ENCODE measurements at places on chromosomes 12 and 14.

- DNase-seq = no peak
Measured at GRCh38 chr12:3837049-3837448, 36.1 kb downstream of the PARP11 start.

GRCh38 chr12:120093592-120094355 lies 22.8 kb downstream of the RAB35 start:
- DNase-seq = no peak

DNA sequence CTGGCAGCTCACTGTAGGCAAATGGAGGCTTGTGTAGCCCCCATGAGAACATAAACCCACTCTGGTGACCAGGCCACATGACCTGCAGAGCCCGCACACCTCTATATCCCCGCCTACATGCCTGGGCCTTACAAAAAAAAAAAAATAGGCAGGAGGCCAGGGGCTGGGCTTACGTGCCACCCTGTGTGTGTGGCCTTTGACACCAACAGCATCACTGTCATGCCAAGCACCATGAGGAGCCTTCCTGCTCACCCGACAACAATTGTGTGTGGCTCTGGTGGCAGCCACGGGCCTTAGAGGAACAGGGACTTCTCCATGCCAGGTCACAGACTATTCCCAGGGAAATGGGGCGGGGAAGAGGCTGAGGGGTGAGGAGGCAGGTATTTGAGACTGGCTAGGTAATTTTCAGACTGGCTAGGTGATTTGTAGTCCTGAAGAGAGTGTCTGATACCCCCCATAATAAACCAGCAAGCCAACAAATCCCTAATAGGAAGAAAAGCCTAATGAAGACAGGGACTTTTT lies 140.0 kb downstream of the DPF3 start:
- DNase-seq = no peak

DNA sequence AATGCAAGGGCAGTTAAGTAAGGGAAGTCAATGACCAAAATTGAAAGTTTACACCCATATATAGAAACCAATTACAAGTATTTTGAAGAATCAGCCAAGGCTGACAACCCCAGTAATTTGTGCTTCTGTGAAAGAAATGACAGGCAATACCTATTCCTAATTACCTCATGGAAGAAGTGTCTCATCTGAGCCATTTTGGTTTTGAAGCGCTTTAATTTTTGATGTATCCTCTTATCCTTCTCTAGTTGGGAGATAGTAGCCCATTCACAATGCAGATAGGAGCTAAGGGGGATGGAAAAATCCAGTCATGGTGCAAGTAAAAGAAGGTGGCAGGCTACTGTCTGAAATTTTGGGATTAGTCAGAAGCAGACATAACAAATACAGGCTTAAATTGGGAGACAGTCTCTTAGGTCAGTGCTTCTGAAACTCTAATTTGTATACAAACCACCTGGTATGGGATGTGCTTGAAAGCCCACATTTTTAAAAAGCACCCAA lies 30.4 kb upstream of the SUPT16H start:
- DNase-seq = no peak

DNA sequence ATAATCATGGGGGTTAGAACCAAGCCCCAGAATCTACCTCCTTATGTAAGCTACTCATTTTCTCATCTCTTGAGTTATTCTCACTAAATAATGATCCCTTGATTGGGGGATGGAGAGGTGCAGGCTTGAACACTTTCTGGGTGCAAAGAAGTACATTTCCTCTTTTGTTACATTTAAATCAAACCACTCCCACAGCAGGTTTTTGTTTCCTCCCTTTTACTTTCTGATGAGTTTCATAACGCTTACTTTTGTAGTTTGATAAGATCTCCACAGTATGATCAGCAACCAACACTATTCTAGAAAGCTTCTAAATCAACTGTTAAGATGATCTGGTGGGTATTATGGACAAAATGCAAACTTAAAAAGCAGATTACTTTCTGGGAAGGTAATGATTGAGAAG lies 20.5 kb downstream of the VCPKMT start:
- no peak for DNase-seq

- DNase-seq = no peak
Measured at GRCh38 chr14:44886860-44887595, 74.7 kb downstream of the KLHL28 start.

DNA sequence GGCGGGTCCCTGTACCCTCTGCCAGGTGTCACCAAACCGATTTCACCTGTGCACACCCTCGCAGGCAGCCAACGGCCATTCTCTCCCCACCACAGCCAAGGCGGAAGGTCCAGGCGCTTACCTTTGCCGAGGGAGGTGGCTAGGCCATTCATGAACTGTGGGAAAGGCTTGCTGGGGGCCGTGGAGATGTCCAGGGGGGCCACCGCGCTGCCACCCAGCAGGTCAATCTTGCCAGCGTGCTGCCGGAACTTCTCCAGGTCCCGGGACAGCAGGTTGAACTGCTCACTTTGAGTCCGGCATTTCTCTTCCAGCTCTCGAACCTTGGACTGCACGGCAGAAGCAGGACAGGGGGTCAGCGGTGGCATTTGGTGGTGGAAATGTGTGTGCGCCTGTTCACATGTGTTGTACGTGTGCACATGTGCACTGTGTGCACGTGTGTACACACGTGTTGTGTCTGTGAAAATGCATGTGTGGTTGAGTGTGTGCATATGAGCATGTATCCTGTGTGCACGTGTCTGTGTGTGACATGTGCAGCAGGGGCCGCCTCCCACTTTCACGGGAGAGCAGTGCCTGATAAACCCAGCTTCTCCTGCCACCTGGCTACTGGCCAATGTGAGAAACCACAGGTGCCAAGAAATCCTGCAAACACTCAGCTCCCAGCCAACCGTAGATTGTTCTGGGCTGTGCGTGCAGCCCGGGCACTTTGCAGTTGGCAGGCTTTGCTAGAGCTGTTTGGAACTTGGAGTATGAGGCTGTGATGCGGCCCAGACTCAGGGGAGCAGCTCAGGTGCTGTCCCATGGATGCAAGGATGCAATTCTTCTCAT lies 118.9 kb downstream of the PIWIL1 start:
- no peak for DNase-seq

DNA sequence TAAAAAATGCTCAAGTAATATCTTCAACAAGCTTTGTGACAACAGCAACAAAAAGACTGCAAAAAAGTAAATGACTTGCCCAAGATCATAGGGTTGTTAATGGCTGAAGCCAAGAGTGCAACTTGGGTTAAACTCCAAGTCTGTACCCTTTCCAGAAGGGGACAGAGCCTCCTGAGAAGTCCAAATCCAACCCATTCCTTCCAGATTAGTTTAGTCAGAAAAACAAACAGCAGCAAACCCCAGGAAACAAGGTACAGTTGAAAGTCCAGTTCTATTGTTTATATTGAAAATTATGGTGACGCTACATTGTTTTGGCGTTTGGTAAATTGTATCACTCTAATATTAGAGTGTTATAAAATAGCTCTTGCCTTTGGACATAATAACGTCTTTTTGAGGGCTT lies 239.9 kb downstream of the SPTSSA start:
- DNase-seq = no peak

DNA sequence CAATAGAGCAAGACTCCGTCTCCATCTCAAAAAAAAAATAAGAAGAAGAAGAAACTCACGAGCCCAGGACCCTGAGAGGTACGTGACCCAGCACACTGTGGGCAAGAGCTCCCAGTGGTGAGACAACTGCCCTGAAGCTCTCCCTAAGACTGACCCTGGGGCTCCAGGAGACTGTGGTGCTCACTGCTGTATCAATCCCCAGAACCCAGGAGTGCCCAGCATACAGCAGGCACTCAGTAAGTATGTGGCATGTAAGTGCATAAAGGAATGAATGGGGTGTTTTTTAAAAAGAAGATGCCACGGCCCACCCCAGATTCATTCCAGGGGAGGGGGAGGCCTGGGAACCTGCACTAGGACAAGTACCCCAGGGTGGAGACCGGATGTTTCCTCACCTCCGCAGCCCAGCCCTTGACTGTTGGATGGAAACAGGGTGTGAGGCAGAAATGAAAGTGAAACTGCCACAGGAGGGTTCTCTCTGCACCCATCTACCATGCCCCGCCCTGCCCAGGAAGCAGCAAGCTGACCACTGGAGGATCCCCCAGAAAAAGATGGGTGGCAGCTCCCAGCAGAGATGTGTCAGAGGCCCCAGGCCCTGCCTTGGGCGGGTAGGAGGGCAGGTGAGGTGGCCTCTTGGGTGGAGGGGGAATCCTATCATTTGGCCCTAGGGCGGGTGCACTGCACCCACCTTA lies 12.2 kb downstream of the ITPK1 start:
- DNase-seq = no peak

GRCh38 chr12:132190012-132190755 lies 45.9 kb downstream of the NOC4L start:
- no peak for DNase-seq

- DNase-seq = no peak
Measured at GRCh38 chr14:54564071-54564867, 2.7 kb upstream of the SAMD4A start.

DNA sequence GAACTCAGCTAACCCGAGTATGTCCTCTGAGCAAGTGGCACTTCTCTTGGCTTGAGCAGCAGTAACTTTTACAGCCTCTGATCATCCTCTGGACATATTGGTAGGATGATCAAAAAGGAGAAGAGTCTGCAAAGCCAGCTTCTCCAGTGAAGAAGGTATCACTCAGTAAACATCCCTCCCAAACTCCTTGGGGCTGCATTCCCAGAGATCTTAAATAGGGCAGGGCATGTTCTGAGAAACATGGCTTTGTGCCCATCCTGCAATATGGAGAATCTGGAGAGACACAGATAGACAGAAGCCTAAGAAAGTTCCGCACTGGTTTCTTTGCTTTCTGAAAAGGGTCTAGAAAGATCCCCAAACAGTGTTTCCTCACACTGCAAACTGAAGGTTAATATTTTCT lies 65.4 kb downstream of the RBM19 start:
- no peak for DNase-seq

DNA sequence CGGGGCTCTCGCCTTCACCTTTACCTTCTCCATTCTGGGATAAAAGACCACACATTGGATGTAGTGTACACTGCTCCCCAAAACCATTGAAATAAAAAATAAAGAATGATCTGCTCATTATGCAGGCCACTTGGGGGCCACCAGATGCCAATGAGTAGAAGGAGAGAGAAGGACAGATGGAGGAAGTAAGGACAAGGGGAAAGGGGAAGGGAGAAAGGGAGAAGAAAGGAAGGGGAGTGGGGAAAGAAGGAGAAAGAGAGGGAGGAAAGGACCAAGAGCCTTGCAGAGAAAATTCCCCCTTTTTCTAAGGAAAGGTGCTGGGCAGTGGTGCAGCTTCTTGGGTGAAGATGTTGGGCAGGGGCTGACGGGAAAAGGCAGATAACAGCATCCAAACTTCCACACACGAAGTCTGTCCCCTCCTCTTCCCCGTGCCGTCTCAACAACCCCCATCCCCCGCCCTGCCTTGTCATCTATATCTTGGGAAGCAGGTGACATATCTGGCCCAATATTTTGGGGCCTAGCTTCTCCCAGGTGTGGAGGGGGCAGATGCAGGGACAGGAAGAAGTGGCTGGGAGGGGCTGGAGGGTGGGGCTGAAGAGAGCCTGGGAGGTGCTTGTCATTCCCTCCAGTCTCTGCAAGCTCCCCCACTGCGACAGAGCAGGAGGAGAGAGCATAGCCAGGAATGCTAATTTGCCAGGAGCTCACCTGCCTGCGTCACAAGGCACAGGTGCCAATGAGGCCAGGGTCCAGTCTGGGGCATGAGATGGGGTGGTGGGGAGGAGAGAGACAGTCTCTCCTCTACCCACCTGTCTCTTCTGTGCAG lies 107.5 kb downstream of the SINHCAF start:
- DNase-seq = no peak

GRCh38 chr14:72568296-72568992 lies 325.5 kb downstream of the DPF3 start:
- no peak for DNase-seq

All from D721Med (cell line).